ENCODE measurements at places on chromosomes 12 and 14.

GRCh38 chr12:82870771-82871377, 184.2 kb downstream of the TMTC2 start:
- no peak for DNase-seq

DNA sequence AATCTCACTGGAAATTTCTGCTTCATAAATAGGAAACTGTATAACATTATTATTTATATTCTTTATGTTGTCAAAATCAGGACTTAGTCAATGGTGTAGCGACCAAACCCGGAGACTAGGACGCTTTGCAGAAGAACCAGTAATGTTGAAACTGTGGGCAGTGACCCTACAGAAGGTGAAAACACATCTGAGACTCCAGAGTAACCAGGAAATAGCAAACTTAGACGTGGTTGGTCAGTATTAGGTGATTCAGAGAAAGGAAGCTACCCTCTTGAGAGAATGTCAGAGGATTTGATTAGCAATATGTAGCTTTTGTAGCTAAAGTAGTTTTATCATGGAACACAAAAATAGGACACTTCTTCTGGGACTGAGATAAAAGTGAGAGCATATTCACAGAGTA, 381.9 kb downstream of the SLC16A7 start:
- DNase-seq = no peak

- DNase-seq = peak; percentile 84
Observed at GRCh38 chr12:132366341-132366861, 37.0 kb upstream of the GALNT9 start.

- no peak for DNase-seq
Observed at GRCh38 chr12:9118158-9118557, 2.4 kb upstream of the A2M start.

DNA sequence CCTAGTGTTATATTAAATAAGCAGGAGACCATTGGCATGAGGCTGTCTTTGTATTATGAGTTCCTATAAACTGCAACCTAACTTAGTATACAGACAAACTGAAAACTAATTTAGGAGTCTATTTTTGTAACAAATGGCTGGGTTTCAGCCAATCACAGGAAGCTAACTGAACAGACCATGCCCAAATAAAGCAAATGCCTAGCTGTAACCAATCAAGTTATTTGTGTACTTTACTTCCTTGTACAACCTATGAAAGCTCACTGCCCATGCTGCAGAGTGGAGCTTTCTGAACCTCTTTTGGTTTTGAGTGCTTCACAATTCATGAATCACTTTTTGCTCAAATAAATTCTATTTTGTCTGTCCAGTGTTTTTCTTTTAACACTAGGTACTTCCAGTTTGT, 41.6 kb downstream of the GUCY2C start:
- DNase-seq = no peak

DNA sequence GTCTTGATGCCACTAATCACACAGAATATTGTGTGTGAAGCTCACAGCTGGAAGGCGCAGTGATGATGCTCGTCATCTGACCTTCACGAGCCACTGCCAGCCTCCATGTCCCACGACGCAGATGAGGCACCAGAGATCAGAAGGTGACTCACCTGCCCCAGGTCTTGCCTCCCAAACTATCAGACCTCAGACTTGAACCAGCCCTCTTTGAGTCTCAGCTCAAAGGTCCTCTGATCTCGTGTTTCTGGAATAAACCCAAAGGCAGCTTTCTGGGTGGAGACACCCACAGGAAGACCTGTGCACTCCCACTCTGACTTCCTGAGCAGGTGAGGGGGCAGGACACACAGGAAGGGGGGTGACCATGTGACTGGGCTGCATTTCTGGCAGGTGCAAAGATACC, 19.6 kb upstream of the CHGA start:
- no peak for DNase-seq

DNA sequence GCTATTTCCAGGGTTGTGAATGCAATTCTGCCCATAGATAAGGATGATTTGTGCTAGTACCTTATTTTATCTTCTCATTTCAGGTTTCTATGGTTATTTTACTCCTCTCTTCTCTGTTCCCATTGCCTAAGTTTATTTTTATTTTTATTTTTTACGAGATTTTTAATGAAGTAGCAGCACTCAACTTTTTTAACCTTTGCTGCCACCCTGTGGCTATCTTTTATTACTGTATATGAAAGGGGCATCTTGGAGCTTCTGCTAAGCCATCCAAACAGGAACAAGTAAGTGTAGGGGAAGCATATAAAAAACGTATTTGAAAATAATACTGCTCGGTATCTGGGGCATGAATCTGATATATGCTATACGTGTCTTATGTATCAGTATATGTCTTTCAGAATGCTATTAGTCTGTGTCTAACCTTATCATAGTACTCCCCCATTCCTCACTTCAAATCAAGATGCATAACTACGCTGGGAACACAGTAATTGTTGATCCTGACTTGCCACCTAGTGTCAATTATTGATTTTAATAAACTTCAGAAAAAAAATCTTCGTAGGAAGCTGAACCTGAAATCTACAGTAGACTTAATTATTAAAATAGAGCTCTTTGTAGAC, 60.3 kb downstream of the KLRG1 start:
- DNase-seq = no peak

DNA sequence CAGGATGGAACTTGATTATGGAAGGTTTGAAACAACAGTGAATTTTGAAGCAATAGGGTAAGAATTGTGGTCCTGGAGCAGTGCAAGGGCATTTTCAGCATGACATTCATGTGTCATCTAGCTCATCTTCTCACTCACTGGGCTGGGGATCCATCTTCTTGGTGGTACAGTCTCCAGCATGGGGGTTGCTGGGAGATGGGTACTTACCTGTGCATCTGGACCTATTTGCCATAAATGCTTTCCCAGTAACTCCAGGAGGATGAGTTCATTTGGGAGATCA, 7.2 kb downstream of the HSP90AA1 start:
- no peak for DNase-seq

DNA sequence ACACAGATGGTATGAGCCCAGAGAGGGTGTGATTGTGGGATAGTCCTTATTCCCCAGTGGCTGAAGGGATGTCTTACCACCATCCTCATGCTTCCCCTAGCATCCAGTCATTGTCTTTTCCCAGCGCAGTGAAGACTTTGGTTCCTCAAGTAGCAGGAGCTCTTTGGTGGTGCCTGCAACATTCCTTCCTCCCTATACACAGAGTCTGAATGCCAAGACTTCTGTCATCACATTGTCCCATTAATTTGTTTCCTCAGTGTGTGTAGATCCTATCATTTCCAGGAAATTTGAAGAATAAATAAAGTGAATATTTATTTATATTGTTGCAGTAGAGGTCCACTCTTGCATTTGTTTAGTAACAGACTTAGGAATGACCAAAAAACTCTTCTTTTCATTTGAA, 147.2 kb downstream of the DACT1 start:
- no peak for DNase-seq

GRCh38 chr14:92914087-92914656, 8.8 kb upstream of the CHGA start:
- DNase-seq = no peak

DNA sequence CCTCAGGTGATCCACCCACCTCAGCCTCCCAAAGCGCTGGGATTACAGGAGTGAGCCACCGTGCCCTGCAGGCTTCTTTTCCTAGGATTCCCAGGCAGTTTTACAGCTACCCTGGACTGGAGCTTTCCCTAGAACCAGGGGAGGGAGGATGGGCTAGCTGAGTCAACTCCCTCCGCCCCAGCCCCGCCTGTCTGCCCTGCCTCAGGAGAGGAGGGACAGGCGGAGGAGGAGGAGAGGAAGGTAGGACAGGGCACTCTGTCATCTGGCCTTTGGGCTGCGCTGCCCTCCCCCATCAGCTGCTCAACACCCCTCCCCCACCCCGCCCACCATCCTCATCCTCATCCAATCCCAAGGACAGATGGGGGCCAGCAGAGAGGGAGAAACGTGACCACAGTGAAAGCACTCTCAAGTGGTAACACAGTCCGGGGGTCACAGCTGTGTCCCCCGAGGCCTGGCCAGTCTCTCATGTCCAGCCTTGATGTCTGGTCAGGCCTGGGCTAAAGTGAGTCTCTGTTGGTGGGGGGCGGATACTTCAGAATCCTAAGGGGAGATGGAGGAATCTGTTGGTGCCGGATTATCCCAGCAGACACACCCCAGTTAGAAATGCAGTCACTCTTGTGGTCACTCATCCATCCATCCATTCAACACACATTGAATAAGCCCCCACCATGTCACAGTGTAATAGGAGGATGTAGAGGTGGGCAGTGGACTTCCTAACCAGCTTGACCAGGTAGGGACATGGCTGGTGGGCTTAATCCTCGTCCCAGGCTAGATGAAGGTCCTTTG, 12.3 kb downstream of the FIGNL2 start:
- DNase-seq = no peak

- no peak for DNase-seq
Observed at GRCh38 chr12:43028826-43029225, 439.3 kb upstream of the PRICKLE1 start.

GRCh38 chr12:109738209-109738608, 24.6 kb downstream of the FAM222A start:
- DNase-seq = peak; percentile 41

GRCh38 chr14:85897808-85898207, 367.9 kb downstream of the FLRT2 start:
- DNase-seq = no peak

GRCh38 chr12:103841690-103842584, 903 bp upstream of the NT5DC3 start:
- DNase-seq = peak; percentile 96

GRCh38 chr14:65915125-65915524, 502.6 kb downstream of the FUT8 start:
- DNase-seq = no peak

- no peak for DNase-seq
Observed at GRCh38 chr12:30515351-30515750, 180.3 kb downstream of the IPO8 start.

GRCh38 chr12:27751386-27752047, 28.5 kb upstream of the KLHL42 start:
- DNase-seq = no peak

DNA sequence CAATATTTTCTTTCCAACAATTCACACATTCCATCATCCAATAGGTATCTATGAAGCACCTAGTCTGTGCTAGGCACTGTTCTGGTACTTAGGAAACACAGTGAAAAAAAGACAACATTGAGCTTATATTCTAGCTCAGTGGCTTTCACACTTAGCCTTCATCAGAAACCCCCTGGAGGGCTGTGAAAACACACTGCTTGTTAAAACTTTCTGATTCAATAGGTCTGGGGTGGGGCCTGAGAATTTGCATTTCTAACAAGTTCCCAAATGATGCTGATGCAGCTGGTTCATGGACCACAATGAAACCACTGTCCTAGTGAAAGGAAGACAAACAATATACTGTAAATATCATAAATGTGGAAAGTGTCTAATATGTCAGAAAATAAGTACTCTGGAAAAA, 5.9 kb downstream of the VTI1B start:
- no peak for DNase-seq

DNA sequence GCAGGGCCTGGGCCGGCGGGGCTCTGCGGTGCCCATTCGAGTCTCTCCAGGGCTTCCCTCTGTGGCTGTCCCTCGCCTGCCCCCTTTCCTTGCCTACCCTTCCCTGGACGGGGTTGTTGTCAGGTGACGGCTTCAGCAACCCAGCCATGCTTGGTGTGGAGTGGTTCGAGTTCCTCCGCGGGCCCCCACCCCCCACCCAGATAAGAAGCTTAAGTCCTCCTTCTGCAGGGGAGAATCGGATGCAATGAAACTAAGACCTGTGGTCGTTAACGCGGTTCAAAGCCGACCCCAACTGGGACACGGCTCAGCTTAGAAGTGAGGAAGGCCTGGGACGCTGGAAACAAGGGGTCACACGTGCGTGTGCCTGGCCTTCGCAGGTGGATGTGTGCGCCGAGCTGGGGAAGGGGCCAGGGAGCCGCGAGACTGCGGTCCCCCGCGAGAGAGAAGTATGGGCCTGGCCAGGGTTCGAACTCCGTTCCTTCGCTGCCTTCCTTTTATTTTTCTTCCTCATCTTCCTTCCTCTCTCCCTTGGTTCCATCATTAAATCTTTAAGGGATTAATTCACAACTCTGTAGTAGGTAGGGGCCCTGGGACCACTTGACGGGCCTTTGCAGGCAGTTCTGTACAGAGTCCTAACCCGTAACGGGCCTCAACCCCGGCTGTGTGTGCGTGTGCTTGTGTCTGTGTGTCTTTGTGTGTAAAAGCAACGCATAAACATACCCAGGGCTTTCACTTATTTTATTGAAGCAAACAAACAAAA, 3.5 kb downstream of the TTC6 start:
- DNase-seq = no peak

DNA sequence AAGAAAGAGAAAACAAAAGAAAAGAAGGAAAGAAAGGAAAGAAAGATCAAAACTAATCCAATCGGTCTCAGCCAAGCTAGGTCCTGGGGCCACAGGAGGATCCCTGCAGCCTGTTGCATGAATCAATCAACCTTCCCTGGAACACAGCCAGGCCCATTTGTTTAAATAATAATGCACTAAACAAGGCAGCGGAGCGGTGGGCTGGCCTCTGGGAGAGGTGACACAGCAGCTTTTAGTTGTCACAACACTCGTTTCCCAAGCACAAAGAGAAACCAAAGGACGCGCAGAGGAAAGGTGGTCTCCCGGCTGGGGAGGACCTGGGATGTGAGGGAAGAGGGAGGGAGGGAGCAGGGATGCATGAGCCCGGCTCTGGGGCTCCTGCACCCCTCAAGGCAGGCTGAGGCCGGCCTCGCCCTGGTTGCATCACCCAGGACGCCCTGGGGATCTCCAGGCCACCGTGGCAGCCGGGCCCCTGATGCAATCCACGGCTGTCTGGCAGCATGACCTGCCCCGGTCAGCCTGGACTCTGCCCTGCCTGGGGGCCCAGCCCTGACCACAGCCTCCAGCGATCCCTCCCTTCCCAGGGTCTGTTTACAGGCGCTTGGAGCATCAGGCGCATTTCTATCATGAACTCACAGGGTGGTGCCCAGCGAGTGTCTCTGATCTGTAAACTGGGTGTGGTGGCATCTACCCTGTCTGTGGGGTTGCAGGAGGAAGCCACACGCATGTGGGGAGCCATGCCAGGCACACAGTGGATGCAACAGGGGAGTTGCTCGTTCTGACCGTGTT, 32.5 kb downstream of the MMP17 start:
- peak; percentile 78 for DNase-seq

DNA sequence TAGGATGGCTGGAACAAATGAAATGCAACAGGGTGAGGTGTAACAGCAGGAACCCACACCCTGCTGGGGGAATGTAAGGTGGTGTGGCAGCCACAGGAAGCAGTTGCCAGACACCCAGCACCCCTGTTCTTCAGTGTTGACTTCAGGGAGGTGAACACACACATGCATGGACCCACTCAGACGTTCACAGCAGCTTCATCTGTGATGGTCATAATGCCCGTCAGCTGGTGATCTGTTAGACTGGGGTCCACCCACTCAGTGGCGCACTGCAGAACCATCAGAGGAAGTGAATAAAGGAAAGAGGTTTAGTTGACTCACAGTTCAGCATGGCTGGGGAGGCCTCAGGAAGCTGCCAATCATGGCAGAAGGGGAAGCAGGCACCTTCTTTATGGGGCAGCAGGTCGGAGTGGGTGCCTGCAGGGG, 22.7 kb upstream of the TEX22 start:
- no peak for DNase-seq

Data from chondrocyte (in vitro differentiated cells).